ENCODE measurements at places on chromosomes 4 and X.

- no peak for DNase-seq
Observed at GRCh38 chrX:134186362-134187121, 50.4 kb upstream of the CCDC160 start.

DNA sequence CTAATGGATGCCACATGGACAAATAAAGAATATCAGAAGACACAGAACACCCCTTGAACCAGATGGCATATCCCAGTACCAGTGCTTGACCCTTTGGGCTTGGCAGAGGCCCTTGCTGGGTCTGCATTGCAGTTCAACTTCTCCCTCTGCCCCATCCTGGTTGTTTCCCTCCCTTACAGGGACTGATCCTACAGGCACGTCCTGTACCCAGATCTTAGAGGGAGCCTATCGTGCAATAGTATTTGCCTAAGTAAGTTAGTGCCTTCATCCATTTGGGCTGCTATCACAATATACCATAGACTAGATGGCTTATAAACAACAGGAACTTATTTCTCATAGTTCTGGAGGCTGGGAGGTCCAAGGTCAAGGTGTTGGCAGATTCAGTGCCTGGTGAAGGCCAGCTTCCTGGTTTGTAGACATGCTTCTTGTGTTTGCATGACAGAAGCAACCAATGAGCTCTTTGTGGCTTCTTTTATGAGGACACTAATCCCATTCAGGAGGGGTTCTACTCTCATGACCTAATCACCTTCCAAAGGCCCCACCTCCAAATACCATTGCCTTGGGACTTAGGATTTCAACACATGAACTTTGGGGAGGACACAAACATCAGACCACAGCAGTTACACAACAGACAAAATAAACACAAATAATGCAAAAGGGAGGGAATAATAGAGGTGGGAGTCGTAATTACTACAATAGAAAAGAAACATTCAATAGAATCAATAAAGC, 146.5 kb upstream of the MSX1 start:
- DNase-seq, result peak; percentile 63

DNA sequence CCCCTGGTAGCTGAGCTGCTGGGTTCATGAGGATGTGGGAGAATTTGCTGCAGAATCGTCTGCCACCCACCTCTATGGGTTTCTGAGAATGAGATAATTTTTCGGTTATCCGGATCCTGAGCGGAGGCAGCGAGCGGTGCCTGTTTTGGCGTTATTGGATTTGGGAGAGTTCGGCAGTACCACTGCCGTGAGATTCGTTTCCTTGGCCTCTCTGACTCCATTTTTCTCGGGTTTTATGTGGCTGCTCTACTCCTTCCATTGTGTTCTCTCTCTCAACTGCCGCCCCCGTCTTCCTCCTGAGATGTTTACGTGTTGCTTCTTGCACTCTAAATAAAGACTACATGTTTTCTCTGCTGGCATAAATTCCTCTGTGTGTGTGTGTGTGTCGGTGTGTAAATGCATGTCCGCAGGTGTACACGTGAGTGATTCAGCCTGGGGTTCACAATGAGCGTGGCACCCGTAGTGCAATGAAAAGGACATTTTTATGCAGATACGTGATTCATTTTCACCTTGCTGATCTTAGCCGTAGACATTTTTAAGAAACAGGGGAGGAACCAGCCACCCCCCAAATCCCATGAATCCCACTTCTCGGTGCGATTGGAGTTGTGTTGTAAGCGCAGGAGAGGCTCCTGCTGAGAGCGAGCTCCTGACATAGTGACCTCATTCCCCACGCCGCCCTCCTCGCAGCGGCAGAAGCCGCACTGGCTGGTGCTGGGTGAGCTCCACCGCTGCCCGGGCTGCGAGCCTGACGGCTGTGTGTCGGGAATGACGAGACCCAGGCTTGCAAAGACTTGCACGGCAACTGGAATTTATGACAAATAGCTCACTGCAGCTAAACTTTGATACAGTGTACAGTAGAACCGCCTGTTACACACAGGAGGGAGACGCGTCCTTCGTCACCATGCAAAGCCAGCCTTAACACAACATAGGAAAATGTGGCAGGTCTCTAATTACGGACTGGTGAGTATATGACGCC, 82.2 kb downstream of the STOX2 start:
- no peak for DNase-seq

GRCh38 chr4:159002950-159003349, 99.9 kb upstream of the RAPGEF2 start:
- no peak for DNase-seq

GRCh38 chrX:130055103-130055502, 55.2 kb downstream of the ELF4 start:
- DNase-seq, result no peak

GRCh38 chrX:68365341-68365740, 68.0 kb downstream of the OPHN1 start:
- DNase-seq, result no peak

- DNase-seq, result no peak
Observed at GRCh38 chr4:162510115-162510514, 346.3 kb upstream of the FSTL5 start.

DNA sequence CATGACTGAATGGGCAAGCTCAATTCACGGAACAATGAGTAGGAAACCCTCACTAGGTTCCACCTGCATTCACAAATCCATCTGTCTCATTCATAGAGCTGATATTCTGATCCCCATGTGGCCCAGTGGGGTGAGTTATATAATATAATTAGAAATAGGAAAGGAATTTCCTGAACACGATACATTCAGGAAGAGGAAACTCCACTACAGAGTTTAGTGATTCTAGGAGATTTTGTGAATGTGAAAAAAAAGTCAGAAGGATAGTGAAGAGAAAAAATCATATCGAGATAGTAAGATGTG, 471.2 kb downstream of the GASK1B start:
- DNase-seq, result no peak

- no peak for DNase-seq
Observed at GRCh38 chrX:143240658-143241057, 214.9 kb downstream of the SPANXN4 start.

DNA sequence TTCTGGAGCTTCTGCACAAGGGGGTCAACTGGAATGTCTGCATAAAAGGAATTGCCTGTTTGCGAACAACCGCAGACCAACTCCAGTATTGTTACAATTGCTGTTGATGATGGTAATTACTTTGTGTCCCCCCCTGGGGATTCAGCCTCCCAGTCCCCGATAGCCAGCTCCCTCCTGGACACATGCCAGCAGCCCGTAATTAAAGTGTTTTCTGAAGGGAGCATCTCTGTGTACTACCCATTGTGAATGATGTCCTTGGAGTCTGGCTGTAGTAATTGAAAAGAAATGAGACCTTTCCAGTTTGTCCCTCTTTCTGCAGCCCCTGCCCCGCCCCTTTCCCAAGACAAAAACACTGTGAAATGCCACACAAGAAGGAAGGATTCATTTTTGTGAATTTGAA, 377.1 kb upstream of the LCORL start:
- no peak for DNase-seq

DNA sequence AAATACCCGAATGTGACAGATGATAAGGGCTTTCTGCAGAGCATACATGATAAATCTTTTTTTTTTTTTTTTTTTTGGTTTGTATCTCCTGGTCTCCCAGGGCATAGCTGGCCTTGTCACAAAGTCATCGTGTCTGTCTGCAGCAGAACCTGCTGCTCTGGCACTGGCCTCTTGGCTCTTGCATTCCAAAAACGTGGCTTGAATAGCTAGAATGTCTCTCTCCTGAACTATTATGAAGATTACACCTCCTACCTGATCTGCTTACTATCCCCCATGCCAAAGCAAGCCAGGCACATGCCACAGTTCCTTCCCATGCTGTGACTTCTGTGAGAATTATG, 50.4 kb upstream of the SCRG1 start:
- DNase-seq, result no peak

- DNase-seq, result no peak
Observed at GRCh38 chr4:63937961-63938360, 471.3 kb downstream of the TECRL start.

GRCh38 chrX:23803931-23804381, 21.0 kb downstream of the SAT1 start:
- no peak for DNase-seq

GRCh38 chr4:101022151-101023024, 324.9 kb downstream of the PPP3CA start:
- DNase-seq, result no peak

GRCh38 chrX:110331444-110332030, 13.7 kb upstream of the AMMECR1 start:
- DNase-seq, result no peak

DNA sequence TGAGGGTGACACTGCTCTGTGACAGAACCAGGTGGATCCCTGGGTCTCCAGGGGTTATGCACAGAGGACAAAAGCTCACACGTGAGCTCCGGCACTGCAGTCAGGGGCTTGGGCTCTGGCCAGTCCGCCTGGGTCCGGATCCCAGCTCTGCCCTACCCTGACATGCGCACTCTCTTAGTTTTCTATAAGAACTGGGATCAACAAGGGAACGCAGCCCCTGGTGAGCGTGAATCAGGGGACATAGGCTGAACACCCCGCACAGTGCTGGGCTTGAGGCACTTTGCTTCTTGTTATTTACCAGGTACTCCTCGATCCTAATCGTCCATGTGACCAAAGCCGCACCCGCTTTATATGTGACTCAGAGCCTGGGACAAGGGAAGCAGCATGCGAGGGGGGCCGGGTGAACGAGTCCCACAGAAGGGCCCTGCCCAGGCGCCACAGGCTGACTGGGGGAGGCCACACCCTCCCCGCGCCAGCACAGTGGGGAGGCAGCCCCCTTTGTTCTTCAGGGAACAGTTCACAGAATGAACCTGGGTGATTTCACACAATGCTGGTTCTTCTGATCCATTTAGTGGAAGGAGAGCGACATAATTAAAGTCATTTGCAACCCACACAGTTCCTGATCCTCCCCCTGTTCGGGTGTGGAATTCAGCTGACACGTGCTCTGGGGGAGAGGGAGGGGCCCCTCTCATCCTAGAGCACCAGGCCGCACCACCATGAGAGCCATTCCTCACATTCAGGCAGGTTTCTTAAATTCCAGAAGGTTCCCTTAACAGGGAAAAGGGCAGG, 55.5 kb downstream of the WFS1 start:
- no peak for DNase-seq

DNA sequence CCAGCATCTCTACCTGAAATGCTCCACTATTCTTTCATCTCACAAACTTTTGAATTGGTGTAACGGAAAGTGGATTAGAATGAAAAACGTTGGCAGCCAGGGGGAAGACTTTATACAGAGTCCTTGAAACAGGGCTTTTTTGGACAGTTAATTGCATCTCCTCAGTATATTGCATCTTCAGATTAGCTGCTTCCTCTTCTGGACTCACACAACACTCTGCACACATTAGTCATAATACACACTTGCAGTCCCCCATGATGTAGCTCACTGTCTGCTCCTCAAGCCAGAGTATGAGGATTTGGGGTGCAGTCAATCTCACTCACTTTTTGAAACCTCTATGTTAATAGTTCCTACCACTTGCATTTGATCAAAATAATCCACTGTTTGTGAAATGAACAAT, 101.0 kb downstream of the ADGRA3 start:
- no peak for DNase-seq

DNA sequence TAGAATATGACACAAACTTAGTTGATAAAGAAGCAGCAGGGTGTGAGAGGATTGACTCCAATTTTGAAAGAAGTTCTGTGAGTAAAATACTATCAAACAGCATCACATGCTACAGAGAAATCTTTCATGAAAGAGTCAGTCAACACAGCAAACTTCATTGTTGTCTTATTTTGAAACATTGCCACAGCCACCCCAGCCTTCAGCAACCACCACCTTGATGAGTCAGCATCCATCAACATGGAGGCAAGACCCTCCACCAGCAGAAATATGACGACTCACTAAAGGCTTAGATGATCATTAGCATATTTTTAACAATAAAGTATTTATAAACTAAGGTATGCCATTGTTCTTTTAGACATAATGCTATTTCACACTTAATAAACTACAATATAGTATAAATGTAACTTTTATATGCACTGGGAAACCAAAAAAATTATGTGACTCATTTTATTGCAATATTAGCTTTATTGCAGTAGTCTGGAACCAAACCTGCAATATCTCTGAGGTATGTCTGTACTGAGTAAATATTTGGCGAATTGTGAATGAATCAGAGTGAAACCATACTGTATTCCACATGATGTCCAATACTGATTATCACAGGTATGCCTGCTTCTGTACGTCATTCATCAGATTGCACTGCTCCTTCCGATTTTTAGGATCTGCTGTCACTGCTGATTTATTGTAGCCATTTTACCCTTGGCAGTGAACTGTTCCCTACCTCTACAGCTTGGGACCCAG, 11.6 kb downstream of the FRMPD4 start:
- no peak for DNase-seq

GRCh38 chr4:88208156-88208555, 49.7 kb upstream of the ABCG2 start:
- no peak for DNase-seq

GRCh38 chr4:110034026-110034393, 121.3 kb downstream of the EGF start:
- no peak for DNase-seq

DNA sequence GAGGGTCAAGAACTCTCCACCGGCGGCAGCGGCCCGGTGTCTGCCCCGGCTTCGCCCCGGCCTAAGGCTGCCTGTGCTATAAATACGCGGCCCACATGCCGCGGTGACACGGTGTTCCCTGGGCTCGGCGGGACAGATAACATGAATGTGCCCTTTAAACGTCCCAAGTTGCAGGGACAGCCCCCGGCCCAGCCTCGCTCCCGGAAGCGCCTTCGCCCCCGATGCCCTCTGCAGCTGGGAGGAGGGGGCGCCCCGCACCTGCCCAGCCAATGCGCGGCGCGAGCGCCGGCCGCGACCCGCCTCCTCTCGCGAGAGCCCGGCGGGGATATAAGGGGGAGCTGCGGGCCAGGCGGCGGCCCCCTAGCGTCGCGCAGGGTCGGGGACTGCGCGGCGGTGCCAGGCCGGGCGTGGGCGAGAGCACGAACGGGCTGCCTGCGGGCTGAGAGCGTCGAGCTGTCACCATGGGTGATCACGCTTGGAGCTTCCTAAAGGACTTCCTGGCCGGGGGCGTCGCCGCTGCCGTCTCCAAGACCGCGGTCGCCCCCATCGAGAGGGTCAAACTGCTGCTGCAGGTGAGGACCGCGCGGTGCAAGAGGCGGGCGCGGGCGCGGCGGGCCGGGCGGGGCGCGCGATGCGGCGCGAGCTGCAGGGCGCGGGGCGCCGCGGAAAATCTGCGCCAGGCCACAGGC, at the start of gene SLC25A4:
Gene SLC25A4, plus strand, starts transcription at position 355 of the 689 bp plus-strand sequence. Its CDS starts 107 bp downstream, at position 462.
- peak; percentile 56 for DNase-seq

GRCh38 chr4:85637778-85638177, 162.8 kb downstream of the ARHGAP24 start:
- no peak for DNase-seq

DNA sequence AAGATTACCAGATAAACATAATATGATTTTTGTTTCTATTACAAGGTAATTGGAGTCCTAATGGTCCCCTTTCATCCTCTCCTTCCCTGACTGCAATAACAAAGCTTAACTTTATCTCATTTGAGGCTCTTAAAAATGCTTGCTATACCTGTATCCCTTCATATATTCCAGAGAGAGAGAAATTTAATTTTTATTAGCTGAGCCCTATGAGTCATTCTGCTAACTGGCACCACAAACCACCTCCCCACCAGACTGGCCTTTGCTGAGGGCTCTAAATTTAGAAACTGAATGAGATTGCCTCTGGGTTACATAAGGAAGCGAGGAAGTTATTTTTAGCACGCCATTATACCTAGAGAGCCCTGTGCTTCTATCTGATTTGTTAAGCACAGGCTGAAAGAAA, 27.4 kb downstream of the CBLL2 start:
- DNase-seq, result no peak

All from NT2/D1 (cell line).